CD4-positive, alpha-beta T cell treated with Interleukin-15 for 4 hours (primary cell): ENCODE measurements at places on chromosomes 16 and 17.

DNA sequence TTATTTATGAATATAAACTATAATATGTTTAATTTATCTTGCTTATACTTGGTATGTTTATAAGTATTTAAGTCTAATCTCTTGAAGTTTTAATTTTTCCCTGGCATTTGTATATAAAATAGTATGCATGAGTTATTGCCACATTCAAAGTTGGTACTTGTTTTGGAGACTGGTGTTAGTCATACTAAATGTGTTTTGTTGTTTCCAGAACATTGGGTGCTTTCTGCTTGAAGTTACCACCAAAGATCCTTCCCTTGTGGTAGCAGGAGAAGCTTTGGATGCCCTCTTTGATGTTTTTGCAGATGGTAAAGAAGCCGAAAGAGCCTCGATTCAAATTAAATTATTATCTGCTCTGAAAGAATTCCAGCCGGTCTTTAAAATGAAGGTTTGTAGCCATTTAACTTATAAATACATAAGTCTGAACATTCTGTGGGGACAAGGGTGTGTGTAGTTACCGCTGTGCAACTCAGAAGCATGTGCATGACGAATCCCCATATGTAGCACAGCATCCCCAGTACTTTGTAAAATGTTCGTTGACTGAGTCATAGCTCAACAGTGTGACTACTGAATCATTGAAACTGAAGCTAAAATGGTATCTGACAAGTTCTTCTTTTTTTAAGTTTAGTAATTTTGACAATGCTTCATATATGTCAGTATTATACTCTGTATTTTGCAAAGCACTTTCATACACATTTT lies 36.4 kb downstream of the HEATR3 start:
- no peak for DNase-seq

DNA sequence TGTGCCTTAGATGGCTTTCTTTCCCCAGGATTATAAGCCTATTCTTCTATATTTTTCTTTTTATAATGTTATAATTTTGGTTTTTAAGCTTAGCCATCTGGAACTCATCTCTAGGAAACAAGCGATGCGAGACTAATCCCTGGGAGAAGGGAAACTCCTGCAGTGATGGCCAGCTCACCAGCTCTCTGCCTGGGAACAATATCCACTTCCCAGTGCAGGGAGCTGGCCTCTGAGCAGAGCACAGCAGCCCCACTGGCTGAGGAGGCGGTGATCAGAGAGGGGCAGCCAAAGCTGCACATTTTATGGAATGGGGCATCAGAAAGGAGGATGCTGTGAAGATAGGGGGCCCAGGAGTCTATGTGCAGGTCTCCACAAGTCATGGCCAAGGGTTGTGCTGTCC lies 183.3 kb downstream of the LGALS9B start:
- no peak for DNase-seq

DNA sequence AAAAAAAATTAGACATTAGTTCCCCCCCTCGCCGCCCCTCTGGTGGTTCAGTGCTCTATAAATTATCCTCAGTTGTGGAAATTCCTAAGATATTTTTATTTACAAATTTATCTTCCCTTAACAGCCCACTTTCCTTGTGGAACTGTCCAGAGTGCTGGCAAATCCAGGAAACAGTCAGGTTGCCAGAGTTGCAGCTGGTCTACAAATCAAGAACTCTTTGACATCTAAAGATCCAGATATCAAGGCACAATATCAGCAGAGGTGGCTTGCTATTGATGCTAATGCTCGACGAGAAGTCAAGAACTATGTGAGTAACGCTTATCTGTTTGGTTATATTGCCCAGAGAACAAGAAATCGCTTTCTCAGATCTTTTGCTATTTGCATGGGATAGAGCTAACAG lies 2.9 kb downstream of the KPNB1 start:
- no peak for DNase-seq

DNA sequence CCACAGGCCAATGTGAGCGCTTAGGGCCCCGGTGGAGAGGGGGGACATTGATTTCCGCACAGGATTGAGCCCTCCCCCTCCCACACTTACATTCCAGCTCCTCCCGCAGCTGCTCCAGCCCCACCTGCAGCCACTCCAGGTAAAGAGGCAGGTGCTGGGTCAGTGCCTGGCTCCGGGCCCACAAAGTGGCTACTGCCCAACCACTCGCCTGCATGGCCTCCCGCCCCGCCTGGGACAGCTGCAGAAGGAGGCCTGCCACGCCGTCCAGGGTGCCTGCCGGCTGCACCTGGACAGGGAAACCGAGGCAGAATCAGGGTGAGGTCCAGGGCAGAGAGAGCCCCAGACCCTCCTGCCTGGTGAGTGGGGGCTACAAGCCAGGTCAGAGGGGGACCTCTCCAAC lies 46.3 kb downstream of the RMI2 start:
- no peak for DNase-seq

DNA sequence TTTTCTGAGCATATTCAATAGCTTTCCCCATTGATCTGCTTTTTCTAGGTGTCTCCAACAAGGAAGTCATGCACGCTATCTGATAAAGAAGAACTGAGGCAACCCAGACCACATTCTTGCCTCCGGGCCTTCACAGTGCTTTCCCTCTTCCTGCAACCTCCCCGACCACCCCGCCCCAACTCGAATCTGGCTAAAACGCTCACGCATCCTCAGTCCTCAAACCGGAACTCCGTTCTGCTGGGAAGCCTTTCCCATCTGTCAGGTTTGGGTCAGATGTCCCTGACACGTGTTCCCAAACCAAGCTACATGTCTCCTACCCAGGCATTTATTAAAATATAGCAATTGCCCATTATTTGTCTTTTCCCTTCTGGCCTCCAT lies 112.7 kb downstream of the VPS53 start:
- DNase-seq = no peak

- no peak for DNase-seq
Measured at GRCh38 chr16:54792811-54793210, 137.9 kb upstream of the IRX5 start.

GRCh38 chr16:85955566-85955965 lies 56.6 kb downstream of the IRF8 start:
- DNase-seq = no peak

DNA sequence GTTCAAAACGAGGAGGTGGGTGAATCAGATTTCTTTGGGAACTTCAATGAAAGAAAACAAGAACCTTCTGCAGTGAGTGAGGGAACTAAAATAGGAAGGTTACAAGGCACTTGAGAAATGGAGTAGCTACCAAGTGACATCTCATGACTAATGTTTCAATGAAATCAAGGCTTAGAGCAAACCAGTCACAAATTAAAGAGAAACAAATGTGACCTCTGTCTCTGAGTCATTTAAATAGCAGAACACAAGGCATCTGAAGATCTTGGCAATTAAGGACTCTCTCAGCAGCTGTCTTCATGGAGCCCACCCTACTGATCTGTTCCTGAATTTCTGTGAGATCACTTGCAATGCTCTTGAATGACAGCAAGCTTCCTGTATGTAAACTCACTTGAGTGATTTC lies 109.5 kb downstream of the CDH11 start:
- no peak for DNase-seq

DNA sequence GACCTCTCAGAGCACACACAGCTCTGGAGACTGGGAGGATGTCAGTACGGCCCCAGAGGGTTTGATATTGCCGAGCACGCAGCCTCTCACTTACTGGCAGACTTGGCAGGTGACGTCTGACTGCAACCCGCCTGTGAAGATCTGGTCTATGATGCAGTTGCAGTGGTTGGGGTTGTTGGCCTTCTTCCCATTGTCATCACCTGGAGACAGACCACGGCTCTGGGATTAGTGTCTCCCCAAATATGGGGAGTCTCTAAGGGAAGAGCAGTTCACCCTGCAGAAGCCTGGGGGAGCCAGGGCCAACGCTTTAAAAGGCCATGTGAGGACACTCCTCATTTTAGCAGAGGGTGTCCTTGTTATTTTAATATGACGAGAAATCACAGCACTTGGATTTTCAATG lies 30.1 kb downstream of the USP22 start:
- DNase-seq = no peak

GRCh38 chr17:81842725-81843504 lies 8.1 kb upstream of the PPP1R27 start:
- DNase-seq = no peak

GRCh38 chr16:47571711-47572110 lies 110.6 kb downstream of the PHKB start:
- DNase-seq = no peak

DNA sequence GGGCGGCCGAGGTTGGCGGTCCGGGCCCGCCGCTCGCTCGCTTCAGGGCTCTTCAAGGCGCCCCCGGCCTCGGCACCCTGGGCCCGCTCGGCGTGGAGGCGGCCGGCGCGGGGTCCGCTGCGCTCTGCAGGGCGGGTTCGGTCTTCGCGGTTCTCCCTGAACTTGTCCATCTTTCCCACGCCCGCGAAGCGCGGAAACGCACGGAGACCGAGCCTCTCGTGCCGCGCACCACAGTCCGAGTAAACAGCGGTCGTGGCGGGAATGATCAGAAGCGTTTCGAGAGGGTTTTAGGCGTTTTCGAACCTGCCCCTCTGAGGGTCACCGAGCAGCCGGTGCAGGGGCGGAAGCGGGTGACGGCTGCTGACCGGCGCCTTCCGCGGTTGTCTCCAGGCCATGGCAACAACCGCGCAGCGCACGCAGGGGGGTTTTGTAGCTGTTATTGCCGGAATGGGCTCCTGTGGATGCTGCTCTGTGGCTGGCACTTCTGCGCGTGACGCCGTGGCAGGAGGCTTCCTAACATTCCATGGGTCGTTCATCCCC lies 414 bp downstream of the NARF start:
- DNase-seq = no peak

GRCh38 chr16:86992587-86992986 lies 324.6 kb downstream of the C16orf95 start:
- no peak for DNase-seq

DNA sequence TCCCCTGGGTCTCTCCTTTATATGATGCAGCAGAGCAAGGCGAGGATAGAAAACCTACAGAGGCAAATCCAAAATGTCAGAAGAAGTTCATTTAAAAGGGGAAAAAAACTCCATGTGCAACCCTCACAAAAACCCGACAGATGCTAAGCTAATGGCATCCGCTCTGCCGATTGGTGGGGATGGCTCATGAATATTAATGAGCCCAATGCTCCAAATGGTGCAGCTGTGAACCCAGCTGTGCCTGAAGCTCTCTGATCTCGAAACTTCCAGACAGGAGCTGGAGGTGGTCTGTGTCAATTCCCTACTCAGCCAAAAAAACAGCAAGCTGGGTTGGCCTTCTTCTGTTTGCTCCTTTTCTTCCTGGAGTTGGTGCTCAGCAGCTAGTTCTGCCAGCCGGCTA lies 15.5 kb downstream of the SNX11 start:
- no peak for DNase-seq

GRCh38 chr17:77526728-77527350 lies 386.1 kb downstream of the SEC14L1 start:
- DNase-seq = no peak

DNA sequence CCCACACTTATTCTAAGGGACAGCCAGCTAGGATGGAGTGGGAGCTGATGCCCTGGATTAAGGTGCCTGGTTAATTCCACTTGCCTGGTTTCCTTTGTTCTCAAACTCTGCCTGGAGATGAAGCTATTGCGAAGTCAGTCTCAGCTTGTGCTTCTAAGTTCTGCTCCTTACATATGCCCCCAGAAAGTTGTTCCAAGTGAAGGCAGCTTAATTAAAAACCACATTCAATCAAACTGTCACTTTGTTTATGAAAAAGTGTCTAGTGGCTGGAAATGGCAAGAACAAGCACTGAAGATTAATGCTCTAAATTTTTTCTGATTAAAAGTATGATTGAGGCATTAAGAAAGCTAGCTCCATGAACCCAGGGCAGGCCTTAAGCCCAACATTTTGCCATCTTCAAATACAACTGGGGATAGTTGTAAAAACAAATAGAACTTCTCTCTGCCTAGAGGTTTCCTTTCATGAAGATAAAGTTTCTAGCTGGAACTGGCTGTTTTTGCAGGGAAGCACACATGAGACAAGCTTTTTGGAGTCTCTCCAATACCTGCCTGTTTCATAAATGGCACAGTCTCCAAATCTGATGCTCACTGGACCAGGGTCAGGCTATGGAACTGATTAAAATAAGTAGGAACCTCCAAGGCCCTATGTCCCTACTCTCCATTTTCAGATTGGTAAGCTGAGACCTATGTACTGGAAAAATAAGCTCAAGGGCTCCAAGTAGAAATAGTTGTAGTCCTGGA lies 100.9 kb downstream of the GRIN2A start:
- DNase-seq = no peak

- DNase-seq = no peak
Measured at GRCh38 chr17:73545109-73546032, 98.9 kb downstream of the SDK2 start.

DNA sequence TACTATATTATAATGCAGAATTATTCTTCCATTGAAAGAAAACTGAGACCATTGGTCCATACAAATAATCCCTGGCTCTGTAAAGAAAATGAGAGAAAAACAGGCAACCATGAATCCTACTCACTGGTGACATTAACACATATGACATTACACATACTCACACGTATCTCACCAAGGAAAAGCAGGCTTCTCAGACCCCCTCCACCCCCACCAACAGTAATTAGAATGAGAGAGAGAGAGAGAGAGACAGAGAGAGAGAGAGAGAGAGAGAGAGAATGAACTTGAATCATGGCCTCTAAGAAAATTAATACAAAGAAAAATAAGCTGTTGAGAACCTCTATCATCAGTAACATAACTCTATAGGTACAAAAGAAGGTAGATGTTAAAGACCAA lies 132.0 kb downstream of the SNX11 start:
- no peak for DNase-seq

- DNase-seq = no peak
Measured at GRCh38 chr17:10799407-10799806, 4.5 kb downstream of the TMEM238L start.

DNA sequence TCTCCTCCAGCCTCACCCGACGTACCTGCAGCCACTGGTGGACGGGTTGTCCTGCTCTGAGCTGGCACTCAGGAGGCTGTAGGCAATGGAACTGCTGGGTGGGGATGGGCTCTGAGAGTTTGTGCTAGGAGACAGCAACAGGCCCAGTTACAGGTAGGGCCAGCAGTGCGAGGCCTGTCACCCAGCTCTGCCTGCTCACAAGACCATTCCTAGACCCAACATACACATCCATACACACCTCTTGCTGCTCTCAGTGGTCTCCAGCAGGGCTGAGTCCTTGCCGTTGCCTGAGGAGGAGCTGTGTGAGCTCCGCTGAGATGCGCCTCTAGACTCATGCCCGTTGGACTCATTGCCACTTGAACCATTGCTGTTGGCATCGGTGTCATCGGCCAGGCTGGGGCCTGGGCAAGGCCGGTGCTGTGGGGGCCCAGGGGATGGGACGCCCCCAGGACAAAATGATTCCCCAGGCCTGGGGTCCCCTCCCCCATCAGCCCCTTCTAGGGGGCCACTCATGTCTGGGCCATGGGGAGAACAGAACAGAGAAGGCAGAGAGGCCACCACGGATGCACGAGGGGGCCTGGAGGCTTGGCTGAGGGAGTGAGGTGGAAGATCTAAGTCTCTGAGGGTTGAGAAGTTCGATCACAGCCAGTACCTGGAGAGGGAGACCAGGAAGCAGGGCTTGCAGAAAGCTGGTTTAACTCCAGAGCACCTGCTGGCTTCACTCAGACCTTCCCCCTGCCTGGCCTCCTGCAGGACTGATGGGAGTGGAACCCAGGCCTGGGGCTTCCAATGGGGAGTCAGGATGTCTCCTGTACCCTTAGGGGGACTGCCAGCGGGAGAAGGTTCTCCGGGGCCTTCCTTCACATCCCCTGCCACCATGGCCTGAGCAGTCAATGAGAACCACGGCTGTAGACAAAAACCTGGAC lies 1.7 kb downstream of the PER1 start:
- no peak for DNase-seq
